ENCODE measurements at places on chromosomes 16 and 17.

- DNase-seq, result no peak
Measured at GRCh38 chr17:14451729-14452191, 150.9 kb downstream of the HS3ST3B1 start.

GRCh38 chr17:40291281-40291664 lies 3.6 kb downstream of the CDC6 start:
- DNase-seq, result no peak

DNA sequence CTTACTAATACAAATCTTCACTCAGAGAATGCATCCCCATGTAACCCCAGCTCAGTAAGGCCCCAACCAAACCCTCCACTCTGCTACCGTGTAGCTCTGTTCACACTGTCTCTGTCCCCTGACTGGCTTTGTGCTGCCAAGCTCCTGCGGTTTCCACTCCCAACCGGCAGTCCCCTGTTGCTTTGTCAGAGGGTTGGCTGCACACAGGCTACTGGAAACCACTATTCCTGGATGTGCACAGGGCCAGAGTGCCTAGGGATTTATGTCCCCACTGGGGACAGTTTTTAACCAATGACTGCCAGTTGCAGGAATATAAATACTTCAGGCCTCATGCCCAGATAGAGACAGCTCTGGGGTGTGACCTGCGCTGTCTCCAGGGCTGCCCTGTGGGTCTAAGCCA lies 157.1 kb upstream of the C16orf82 start:
- no peak for DNase-seq

- DNase-seq, result no peak
Measured at GRCh38 chr16:81645266-81645694, 133.8 kb upstream of the PLCG2 start.

GRCh38 chr17:80289616-80290015 lies 29.0 kb downstream of the RNF213 start:
- no peak for DNase-seq

GRCh38 chr17:54029986-54030385 lies 207.3 kb downstream of the KIF2B start:
- no peak for DNase-seq

Measured in CD4-positive, alpha-beta T cell treated with Interleukin-4 for 4 hours (primary cell).